A549 treated with CORT108297 at 1 μM for 4 hours (cell line): ENCODE measurements at places on chromosomes 12 and 14. TPM values are rescaled to one million over a fixed set of nuclear protein-coding genes. Genes with fewer than 3 reads are reported as not detected.

APPL2 gene
- total RNA-seq, result 15.1 to 25.4 TPM (median 19.9 TPM) in 5 replicates

TMEM229B gene
- total RNA-seq, result 0.11 to 0.21 TPM (median 0.16 TPM) in 5 replicates

DENND5B gene
- total RNA-seq, result 13.2 to 16.2 TPM (median 15.5 TPM) in 5 replicates

TAS2R43 gene
- not detected in 5 replicates for total RNA-seq

POTEG gene
- not detected in 5 replicates for total RNA-seq

AICDA gene
- total RNA-seq, result 0.05 to 0.13 TPM (median 0.11 TPM) in 4 of 5 replicates, not detected in the other

TAS2R42 gene
- not detected in 5 replicates for total RNA-seq

GPRC5A gene
- 308 to 507 TPM (median 449 TPM) in 5 replicates for total RNA-seq

TMEM132D gene
- not detected in 5 replicates for total RNA-seq

TOMM20L gene
- total RNA-seq, result not detected in 5 replicates
